Spinal cord (tissue), 10 donors: ENCODE measurements at places on chromosomes 16 and 17.

DNA sequence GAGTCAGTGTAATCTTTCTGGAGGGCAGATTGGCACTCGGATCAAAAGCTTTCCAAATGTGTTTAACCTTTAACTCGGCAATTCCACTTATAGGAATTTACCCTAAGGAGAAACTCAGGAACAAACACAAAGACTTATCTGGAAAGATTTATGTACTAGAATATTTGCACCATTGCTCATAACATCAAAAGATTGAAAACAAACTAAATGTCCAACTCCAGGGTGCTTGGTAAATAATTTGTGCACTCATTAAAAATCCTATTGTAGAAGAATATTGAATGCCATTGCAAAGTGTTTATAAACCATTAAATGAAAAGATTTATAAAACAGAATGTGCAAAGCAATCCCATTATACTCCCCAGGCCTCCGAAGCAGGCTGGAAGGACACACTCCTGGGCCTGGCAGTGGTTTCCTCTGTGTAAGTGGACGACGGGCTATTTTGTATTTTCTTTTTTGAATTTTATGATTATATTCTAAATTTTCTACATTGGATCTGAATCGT is 18.7 kb upstream of the RBFOX3 start:
- no peak for DNase-seq

DNA sequence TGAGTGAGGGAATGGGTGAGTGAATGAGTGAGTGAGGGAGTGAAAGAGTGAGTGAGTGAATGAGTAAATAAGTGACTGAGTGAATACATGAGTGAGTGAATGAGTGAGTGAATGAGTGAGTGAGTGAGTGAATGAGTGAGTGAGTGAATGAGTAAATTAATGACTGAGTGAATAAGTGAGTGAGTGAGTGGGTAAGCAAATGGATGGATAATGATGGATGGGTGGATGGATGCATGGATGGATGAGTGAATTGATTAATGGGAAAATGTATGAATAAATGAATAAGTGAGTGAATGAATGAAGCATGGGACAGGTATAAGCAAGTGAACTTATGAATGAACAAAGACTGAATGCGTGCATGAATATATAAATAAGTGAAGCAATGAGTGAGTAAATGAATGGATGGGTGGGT is 25.4 kb downstream of the TMEM114 start:
- no peak for DNase-seq

DNA sequence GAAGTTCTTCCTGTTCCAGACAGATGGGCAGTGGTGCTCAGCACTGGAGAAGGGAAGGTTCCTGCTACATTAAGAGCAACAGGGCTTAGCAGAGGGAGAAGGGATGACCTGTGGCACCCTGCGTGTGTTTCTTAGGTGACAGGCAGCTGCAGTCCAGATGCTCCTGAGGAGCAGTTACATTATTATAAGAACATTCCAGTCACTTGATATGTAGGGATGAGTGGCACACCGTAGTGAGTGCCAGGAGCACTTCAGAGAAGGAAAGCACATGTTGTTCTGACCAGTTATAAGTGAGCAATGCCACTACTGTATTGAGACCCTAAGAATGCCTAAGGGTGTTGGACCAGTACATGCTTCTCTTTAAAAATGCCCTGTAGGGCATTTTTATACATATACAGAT is 39.9 kb upstream of the MRC2 start:
- DNase-seq, result no peak

- no peak for DNase-seq
Observed at GRCh38 chr16:1633310-1633709, 21.1 kb downstream of the CRAMP1 start.

DNA sequence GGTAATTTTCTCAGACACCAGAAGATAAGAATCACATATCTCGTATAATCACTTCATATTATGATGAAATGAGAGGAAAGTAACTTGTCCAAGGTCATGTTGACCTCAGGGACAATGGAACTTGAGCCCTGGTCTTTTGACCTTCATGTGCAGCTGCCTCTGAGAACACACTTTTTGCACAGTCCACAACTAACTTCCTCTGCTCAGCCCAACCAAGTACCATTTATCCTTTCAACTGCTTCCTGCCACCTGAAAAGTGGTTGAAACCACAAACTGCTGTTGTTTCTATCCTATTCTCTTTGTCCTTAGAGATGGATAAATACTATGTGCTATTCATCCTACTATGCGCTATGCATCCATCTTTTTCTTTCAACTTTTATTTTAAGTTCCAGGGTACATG is 2.3 kb upstream of the CCL1 start:
- no peak for DNase-seq
